ENCODE measurements at places on chromosomes 11 and 22.
A peak's percentile ranks its signal among the peaks of the same experiment; 100 is the strongest.

DNA sequence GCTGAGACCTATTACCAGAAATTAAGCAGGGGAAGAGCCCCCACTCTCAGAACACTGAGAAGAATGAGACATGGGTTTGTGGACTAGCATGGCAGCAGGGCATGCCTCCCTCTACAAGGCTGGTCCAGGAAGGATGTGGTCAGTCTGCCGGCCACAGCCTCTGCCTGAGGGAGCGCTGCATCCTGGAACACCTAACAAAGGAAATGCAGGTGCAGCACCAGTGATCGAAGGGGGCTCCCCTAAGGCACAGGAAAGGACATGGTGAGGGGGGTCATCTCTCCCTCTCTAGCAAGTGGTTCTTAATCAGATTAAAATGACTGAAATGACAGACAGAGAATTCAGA, 40.6 kb upstream of the ARL14EP start:
- peak; percentile 37 for DNase-seq

GRCh38 chr22:40235308-40235707, 57.6 kb downstream of the TNRC6B start:
- no peak for DNase-seq

DNA sequence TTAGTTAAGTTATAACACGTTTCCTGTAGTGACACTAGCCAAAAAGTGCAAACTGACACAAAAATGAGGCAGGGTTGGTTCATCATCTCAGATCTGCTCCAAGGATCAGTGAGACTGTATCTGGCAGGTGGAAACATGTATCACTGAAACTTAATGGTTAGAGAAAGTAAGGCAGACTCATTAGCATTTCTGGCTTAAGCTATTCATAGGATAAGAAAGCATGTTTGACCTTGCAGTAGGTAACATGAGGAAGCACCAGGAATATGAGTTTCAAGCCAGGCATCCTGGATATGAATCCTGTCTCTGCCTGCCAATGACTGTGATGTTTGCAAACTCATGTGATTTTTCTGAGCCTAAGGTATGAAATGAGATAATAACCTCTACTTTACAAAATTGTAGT, 732.1 kb downstream of the NELL1 start:
- no peak for DNase-seq

- peak; percentile 8 for DNase-seq
Observed at GRCh38 chr11:1152316-1153104, 5.2 kb upstream of the MUC5AC start.

- DNase-seq, result no peak
Observed at GRCh38 chr11:77052518-77052917, 14.3 kb upstream of the CAPN5 start.

GRCh38 chr11:73376803-73377629, 817 bp downstream of the RELT start:
- peak; percentile 73 for DNase-seq

GRCh38 chr11:100072131-100072530, 615.0 kb upstream of the ARHGAP42 start:
- DNase-seq, result no peak

GRCh38 chr22:26848244-26848920, 191.0 kb downstream of the MIAT start:
- DNase-seq, result no peak

- DNase-seq, result no peak
Observed at GRCh38 chr11:129442171-129442570, 66.5 kb downstream of the BARX2 start.

DNA sequence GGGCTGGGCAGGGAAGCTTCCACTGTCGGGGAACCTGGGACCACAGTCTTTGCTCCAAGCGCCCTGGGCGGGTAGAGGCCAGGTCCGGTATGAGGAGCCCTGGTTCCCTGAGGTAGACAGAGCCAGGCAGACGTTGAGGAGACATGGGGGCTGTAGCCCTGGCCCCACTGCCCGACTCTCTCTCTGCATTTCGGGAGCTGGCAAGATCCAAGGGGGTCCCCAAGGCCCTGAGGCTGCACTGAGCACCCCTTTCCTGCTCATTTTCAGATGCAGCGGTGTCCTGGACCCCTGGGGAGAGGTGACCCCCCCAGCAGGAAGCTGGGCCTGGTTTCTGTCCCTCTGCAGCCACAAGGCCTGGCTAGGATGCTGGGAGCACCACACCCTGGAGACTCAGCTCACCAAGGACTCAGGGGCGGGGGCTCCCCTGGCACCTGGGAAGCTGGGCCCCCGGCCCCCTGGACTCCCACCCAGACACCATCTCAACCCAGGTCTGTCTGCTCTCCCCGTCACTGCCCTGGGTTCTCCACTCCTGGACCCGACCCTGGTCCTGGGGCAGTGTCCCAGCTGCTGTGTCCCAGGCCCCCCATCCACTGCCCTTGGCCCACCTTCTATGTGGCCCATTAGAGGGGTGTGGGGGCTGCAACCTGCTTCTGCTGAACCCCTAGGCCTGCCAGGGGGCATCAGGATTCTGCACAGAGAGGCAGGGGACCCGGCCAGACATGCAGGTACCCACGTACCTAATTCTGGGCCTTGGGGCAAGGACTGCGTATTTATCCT, 15.0 kb upstream of the MUC6 start:
- DNase-seq, result no peak

DNA sequence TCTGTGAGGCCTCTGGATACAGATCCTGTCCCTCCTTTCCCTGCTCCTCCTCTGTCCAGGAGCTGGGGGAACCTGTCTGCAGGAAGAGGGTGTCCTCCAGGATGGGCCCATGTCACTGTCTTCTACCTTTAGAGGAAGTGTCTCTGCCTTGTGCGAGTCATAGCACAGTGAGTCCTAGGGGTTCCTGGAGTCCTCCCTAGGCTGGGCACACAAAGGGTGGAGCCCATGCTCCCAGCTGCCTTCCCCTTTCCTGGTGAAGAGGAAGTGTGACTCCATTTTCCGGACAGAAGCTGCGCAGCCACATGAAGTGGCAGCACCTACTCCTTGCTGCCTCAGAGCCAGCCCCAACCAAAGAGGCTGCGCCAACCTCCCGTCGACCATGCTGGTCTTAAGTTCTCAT, 112.2 kb downstream of the CTTN start:
- DNase-seq, result no peak

GRCh38 chr11:112558691-112559090, 298.0 kb upstream of the PLET1 start:
- no peak for DNase-seq

DNA sequence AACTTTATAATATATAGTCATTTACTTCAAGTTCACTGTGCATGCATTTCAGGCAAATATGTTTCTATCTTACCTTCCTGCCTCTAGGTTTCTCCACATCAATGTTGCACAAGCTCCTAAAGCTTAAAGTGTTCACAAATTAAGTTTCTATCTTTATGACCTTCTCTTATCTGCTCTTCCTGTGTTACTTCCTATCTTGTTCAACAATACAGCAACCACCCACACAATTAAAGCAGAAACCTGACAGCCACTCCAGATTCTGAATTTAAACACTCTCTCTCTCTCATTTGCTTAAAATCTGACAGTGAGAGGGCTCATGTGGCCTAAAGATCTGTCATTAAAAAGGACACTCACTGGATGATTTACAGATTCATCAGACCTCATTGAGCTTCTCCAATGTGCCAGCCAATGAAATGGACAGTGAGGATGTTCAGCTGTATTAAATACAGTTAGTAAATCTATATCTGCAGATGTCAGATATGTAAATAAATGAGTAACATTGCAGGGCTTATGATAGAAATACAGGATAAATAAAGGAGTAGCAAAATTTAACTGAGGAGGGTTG, 10.9 kb downstream of the PDGFD start:
- DNase-seq, result peak; percentile 2

DNA sequence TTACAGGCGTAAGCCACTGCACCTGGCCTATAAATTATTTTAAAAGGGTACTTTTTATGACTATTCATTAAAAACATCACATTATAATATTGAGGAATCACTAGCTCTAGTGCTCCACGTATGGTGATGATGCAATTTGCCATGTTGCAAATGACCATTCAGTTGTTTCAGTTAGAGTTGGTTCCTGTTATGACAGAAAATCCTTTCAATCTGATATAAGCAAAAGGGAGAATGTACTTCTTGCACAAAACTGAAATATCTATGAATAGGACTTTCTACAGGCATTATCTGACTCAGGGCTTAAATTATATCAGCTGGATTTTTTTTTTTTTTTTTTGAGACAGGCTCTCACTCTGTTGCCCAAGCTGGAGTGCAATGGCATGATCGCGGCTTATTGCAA, 45.6 kb upstream of the RRM1 start:
- DNase-seq, result no peak

- no peak for DNase-seq
Observed at GRCh38 chr11:76801225-76801624, 18.1 kb downstream of the TSKU start.

- no peak for DNase-seq
Observed at GRCh38 chr11:122847466-122847865, 9.2 kb downstream of the CRTAM start.

DNA sequence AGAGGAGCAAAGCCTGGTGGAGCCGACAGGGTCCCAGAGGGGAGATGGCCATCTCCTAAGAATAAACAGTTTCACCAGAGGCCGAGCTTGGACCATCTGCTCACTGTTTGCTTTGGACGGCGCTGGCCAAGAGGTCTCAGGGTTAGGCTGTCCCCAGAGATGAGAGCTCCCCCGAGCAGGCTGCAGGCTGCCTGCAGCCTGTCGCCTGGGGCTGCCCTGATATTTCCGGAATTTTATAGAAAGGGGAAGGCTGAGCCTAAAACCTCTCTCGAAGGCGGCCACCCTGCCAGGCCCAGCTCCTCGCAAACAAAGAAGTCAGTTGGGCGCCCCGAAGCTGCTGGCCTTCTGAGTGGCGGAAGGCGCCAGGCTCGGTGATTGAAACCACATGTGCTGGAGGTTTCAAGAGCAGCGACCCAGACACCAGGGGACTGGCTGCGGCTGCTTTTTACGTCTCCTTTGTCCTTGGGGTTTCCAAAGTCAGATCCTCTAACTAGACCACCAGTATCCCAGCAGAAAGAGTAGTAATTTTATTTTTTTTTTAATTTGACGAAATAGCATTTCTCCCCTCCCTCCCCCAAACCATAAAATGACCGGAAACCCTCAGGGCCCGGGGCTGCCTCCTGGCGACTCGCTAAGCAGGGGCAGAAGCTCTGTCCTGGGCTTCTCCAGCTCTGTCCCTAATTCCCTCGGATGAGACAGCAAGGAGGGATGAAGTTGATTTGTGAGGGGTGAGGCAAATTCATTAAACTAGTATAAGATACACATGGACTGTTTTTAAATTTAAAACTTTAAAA, 57.4 kb downstream of the CLMP start:
- DNase-seq, result no peak

DNA sequence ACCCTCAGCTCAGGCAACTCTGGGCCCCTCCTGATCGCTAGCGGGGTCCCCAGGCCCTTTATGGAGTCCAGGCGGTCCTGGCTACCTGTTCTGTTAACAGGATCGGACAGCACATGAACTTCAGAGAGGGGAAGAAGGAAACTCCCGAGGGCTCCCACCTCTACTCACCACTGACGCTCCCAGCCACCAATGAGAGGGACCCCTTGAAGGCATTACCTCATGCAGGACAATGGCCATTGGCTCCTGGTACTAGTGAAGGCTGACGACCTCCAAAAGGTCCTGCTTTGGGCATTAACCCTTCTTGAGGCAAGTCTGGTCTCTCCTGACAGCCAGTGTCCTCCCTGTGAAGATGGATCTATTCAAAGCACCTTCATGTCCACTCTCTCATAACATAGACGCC, 71.5 kb upstream of the LMO1 start:
- no peak for DNase-seq

- DNase-seq, result no peak
Observed at GRCh38 chr11:70210051-70210501, 7.0 kb downstream of the FADD start.

GRCh38 chr11:83249445-83249844, 36.7 kb downstream of the CCDC90B start:
- no peak for DNase-seq

DNA sequence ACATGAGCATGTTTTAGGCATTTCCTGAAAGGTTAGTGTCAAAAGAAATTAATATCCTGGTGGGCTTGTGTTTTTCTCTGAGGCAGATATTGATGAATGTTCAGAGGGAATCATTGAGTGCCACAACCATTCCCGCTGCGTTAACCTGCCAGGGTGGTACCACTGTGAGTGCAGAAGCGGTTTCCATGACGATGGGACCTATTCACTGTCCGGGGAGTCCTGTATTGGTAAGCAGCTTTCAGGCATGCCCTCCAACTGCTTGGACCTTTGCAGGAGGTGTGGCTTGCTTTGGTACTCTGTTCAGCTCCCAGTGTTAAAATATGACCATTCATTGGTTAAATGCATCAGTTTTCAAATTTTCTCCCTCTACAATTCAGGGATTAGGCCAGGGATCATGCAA, 658.6 kb upstream of the ANO5 start:
- DNase-seq, result no peak

GRCh38 chr11:60951904-60952741, at the start of gene SLC15A3:
Gene SLC15A3, minus strand, starts transcription at chr11:60952176. Its CDS starts 625 bp downstream, at chr11:60951551.
- peak; percentile 40 for DNase-seq

GRCh38 chr11:65569164-65569972, 909 bp upstream of the ZNRD2 start:
- no peak for DNase-seq

DNA sequence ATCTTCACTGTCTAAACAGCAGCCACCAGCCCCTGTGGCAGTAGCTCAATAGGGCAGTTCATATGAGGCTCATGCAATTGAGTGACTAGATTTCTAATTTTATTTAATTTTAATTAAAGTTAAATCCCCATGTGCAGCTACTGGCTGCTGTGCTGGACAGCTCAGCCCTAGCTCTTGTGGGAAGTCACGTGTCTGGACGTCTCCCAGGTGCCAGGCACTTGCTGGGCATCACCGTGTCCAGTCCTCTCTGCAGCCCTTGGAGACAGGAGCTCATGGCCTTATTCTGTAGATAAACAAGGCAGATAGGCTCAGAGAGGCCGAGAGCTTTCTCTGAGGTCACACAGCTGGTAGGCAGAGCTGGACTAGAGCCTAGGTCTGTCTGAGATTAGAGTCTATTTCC, 95.0 kb downstream of the ARHGAP8 start:
- DNase-seq, result no peak

DNA sequence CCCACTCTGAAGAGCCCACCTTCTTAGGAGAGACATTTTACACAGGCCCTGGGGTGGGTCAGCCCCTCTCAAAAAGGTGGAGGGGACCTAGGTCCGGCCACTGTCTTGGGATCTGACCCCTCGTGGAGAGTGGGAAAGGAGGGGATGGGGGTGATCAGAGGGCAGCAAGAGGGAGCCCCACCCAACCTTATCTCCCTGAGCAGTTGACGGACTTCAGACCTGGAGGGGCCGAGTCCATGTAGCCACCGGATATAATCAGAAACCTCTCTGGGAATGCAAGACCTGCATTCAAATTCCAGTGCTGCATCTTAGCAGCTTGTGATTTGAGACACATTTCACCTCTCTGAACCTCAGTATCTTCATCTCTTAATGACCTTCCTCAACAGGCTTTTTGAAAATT, 44.0 kb downstream of the TP53I11 start:
- DNase-seq, result no peak

DNA sequence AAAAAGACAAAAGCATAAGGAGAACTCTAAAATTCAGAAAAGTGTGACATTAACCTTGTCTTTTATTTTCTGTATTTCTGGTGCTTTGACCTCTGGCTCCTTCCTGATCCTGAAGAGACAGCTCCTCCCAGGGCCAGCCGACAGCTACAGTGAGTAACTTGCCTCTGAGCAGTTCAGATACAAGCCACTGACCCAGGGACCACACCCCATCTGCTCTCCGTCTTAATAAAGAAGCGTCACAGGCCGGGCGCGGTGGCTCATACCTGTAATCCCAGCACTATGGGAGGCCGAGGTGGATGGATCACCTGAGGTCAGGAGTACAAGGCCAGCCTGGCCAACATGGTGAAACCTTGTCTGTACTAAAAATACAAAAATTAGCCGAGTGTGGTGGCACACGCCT, 6.5 kb downstream of the MLC1 start:
- no peak for DNase-seq

GRCh38 chr11:120718171-120718570, 206.6 kb downstream of the GRIK4 start:
- DNase-seq, result no peak
